Activated CD4-positive, alpha-beta T cell treated with anti-CD3 and anti-CD28 coated beads for 48 hours (primary cell): ENCODE measurements at places on chromosomes 12 and 14.
A peak's percentile ranks its signal among the peaks of the same experiment; 100 is the strongest.

- DNase-seq, result no peak
These were observed 3.0 kb downstream of the SMIM10L1 start for GRCh38 chr12:11174022-11174421.

DNA sequence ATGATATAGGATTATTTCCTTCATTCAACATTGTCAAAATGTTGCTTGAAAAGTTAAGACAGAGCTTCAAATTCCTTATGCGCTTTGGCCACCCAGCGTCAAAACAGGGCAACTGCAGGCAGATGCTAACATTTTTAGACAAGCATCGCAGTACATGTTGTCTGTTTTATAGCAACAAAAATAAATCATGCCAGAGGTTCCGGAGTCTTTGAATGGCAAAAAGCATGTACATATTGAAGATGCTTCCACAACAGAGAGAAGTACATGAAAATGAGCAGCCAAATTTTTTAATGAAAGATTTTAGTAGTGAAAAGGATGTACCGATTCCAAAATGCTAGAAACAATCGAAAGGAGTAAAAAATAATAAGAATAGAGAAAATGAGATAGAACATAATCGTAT is 49.8 kb upstream of the USP15 start:
- DNase-seq, result peak; percentile 63

- DNase-seq, result no peak
These were observed 2.5 kb upstream of the DDX23 start for GRCh38 chr12:48854488-48854887.

- DNase-seq, result no peak
These were observed 158.2 kb upstream of the RGS6 start for GRCh38 chr14:71773898-71774481.

DNA sequence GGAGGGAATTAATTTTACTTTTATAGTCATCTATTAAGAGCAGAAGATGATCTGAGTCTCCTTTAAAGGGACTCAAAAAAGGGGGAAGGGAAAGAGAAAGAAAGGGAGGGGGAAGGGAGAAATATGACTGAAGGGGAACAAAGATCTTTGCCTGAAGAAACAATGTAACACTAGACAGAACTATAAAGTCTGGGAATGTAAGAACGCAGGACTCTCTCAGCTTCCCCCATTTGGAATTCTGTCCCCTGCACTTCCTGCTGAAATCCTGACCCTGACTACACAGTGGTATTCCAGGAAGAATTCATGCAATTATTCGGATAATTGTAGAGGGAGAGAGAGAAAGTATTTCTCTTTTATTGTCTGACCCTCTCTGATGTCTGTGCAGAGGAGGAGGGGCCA is 8.6 kb upstream of the HOXC11 start:
- no peak for DNase-seq

DNA sequence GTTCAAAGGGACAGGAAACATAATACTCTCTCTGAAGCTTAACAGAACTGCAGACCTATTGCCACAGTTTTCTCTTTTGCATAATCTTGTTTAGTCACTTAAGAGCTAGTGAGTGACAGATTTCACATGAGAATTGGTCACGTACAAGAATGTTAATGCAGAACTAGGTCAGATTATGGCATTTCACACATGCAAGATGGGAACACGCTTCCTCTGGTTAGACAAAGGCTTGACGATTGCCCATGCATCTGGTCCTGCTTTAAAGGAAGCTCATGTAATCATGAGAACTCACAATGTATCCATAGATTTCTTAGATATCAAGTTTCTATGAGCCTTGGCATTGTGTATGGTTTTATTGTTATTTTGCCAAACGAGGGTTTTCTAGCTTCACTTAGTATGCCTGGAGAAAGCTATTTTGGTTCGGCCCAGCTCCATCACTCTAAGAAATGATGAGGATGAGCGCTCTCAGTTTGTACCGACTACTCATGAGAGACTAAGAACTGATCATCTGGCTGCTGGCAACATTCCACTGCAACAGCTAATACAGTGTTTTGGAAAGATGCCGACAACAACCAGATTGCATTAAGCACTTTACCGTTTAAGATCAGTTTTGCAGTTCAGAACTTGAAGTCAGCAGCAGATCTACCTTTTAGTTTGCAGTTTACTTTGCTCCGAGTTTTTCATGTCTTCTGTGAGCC is 380.0 kb downstream of the DIO2 start:
- DNase-seq, result no peak

GRCh38 chr12:120500581-120500980 is 4.7 kb downstream of the DYNLL1 start:
- no peak for DNase-seq

DNA sequence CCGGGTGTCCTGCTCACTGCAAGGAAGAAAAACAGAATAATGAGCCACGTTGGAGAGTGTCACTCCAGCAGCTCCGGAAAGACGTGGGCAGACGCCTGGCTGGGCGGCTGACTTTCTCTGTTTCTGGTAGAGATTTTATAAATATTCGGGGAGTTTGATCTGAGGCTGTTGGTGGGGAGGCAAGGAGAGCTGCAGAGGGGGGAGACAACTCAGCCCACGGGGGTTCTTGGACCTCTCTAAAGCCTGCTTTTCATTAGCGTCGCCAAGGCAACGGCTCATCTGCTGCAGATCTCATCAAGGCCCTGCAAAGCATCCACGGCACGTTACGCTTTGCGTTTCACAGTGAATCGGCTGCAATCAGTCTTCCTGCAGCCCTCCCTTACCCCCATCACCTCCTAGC is 207.2 kb downstream of the ZFP36L1 start:
- no peak for DNase-seq

- no peak for DNase-seq
These were observed 65.4 kb upstream of the SAV1 start for GRCh38 chr14:50733494-50733893.

DNA sequence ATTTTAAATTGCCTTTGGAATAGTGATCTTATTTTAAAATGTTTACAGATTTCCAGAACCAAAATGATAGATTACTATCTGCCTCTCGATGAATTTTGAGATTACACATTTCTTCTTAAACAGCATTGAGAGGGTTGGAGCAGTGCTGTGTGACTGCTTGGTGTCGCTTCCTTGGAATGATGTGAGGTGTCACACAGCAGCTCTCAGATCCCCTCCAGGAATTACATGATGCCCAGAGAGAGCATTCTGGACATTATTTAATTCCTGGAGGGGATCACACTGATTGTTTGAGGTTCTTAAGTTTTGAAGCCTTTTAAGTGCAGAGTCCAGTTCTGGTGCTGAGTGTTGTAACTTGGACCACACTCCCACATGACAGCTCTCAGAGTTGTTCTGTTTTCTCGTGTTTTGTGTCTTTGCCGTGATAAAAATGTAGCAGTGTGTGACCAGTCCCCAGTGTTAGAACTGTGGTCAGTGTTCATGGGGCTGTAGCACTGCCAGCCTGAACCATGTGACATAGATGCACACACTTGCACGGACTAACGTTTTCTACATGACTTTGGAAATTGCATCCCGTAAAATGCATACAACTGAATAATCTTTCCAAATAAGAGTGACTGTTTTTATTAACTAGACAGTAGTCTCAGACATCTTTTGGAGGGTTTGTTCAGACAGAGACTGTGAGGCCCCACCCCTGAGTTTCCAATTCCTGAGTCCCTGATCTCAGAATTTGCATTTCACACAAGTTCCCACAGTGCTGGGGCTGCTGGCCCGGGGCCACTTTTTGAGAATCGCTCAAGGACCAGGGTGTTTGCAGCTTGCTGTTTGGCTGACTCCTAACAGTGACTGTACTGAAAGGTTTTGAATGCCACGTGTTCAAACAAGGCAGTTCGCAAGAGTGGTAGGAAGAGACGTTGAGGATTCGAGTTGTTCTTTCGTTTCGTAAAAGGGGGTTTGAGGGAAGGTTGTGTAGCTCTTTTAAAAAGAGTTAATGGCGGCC is 26.0 kb downstream of the XRCC3 start:
- no peak for DNase-seq

- DNase-seq, result no peak
These were observed 65.2 kb downstream of the LRRC74A start for GRCh38 chr14:76891391-76891790.

- no peak for DNase-seq
These were observed 128.8 kb downstream of the PAPOLA start for GRCh38 chr14:96631030-96631429.

- DNase-seq, result no peak
These were observed 68.7 kb downstream of the FOXN4 start for GRCh38 chr12:109240365-109240764.

- no peak for DNase-seq
These were observed 74.1 kb upstream of the DDHD1 start for GRCh38 chr14:53227154-53227718.

DNA sequence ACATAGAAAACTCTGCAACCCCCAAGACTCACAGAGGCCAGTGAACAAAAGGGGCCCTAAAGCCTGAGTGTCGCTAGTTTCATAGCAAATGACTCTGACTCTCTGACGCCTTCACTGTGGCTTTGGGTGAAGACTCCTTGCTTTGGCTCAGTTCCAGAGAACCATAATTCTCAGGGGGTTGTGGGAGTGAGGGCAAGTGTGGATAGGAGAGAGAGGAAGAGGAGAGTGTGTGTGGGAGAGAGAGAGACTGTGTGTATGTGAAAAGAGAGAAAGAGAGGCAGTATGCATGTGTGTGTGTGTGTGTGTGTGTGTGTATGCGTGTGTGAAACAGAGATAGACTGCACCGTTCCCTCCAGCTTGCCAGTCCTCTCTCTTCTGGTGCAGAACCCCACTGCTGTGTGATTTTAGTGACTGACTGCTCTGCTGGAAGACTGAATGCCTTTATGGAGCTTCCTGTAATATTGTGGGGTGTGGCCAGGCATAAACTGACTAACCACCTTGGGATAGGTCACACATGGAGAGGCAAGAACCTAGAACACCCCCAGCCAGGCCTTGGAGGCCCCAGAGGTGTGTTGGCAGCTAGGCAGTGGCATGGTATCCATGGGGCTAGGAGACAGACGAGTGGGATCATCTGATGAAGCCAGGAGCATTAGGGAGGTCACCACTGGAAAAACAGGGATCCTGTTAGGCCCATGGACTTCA is 45.9 kb upstream of the STXBP6 start:
- no peak for DNase-seq

DNA sequence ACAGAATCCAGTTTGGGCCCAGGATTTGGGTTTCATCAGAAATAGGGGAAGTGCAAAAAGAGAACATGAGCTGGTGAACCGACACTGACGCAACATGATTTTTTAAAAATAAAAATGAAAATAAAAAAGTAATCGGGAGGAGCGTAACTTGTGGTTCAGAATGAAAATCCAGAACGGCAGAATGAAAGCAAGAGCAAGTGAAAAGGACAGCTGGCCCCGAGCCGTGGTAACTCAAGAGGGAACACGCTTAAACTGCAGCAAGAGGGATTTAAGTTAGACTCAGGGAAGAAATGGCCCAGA is 1.6 kb downstream of the SLC6A12 start:
- no peak for DNase-seq

DNA sequence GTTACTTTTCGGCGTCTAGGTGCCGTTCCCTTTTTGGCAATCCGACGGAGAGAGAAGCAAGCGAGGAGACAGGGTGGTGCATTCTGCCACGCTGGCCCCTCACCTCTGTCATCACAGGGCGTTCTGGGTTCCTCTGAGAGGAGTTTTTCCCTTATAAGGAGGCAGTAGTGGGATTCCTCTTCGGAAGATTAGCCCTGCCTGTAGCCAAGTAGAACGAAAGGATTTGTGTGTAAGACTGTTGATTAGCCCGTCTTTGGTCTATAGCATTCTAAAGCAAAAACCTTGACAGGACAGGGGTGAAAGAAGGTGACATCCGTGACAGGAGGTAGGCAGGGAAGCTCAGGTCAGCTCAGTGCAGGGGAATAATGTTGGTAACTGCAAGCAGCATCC is 9.1 kb upstream of the NEMF start:
- peak; percentile 80 for DNase-seq

- DNase-seq, result no peak
These were observed 227.6 kb upstream of the FOXN3 start for GRCh38 chr14:89644641-89645040.

- DNase-seq, result no peak
These were observed 22.9 kb upstream of the CATSPERB start for GRCh38 chr14:91754819-91755218.

DNA sequence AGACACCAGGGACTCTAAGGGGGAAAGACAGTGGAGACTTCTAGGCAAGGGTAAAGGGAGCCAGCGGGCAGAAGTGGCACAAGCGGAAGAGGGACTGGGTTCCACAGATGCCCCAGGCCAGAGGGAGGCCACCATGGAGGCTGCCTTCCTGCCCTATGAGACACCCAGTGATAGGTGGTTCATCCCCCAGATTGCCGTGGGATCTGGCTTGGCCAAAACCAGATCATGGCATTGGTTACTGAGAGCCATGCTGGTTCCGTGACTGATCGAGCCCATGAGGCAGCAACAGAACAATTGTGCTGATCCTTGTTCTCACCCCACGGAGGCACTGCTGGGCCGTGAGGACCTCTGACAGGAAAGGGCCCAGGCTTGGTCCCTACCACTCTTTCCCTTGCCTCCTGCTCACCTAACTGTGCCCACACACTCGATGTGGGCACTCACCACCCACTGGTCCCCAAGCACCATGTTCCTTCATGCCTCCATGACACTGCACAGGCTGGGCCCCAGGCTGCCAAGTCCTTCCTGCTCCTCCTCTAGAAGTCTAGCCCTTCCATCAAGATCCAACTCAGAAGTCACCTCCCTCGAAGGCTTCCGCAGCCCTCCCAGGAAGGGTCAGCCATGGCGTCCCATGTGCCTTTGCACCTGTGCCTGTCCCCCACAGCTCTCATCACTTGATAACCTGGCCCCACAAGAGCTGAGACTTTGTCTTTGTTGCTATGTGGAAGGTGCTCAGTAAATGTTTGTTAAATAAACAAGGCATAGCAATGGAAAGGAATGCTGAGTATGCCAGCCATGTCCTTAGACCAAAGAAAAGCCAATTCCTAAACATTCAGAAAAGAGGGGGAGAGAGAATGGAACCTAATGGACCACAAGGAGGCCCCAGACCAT is 7.3 kb downstream of the KRT79 start:
- DNase-seq, result no peak

DNA sequence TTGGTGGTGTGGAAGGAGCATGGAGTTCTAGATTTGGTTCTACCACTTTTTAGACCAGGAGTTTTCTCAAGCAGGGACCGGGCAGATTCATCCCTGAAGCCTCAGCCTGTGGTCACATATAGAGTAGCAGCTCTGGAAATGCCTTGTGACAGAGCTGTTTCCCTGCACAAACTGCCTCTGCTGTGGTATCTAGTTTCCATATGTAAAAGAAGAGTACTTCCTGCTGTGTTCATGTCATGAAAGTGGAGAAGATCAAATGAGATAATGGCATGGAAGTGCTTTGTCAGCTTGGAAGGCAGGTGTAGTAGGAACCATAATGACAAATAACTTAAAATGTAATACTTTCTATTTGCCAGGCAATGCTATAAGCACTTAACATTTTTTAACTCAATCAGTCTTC is 26.1 kb downstream of the OTUB2 start:
- DNase-seq, result no peak

DNA sequence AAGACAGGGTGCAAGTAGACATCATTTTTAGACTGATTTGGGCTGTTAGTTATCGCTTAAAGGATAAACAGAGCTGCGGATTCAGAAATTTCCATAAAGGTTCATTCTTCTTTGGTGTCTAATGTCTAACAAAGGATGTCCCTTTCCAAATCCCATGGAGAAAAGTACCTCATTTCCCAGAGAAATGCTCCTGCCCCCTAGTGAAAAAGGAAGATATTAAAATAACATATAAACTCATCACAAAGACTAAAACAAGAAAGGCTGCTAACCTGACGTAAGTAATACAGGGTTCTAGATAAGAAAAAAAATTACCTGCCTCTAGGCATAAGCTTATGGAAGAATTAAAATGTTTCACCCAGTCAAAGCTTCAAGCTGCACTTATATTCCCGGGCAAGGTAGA is 22.8 kb downstream of the ARMH4 start:
- no peak for DNase-seq
